ENCODE measurements at places on chromosomes 7 and 10. TPM values are rescaled to one million over a fixed set of nuclear protein-coding genes. Genes with fewer than 3 reads are reported as not detected.

The CDH23 gene
- 45.7 TPM for total RNA-seq

The IFIT1B gene
- total RNA-seq, result not detected

The TCF7L2 gene
- total RNA-seq, result 32.1 TPM

The RELN gene
- total RNA-seq, result 2.7 TPM

The ZPBP gene
- total RNA-seq, result 1.1 TPM

The HECW1 gene
- 2.1 TPM for total RNA-seq

The ANXA8L1 gene
- 2.8 TPM for total RNA-seq

The SAMD9L gene
- 12.5 TPM for total RNA-seq

The PTPRN2 gene
- total RNA-seq, result 11.1 TPM

The TAF6 gene
- total RNA-seq, result 65.0 TPM

The NUPR2 gene
- not detected for total RNA-seq

- no peak for DNase-seq
Observed at GRCh38 chr7:90736968-90737939, 141.1 kb downstream of the CDK14 start.

DNA sequence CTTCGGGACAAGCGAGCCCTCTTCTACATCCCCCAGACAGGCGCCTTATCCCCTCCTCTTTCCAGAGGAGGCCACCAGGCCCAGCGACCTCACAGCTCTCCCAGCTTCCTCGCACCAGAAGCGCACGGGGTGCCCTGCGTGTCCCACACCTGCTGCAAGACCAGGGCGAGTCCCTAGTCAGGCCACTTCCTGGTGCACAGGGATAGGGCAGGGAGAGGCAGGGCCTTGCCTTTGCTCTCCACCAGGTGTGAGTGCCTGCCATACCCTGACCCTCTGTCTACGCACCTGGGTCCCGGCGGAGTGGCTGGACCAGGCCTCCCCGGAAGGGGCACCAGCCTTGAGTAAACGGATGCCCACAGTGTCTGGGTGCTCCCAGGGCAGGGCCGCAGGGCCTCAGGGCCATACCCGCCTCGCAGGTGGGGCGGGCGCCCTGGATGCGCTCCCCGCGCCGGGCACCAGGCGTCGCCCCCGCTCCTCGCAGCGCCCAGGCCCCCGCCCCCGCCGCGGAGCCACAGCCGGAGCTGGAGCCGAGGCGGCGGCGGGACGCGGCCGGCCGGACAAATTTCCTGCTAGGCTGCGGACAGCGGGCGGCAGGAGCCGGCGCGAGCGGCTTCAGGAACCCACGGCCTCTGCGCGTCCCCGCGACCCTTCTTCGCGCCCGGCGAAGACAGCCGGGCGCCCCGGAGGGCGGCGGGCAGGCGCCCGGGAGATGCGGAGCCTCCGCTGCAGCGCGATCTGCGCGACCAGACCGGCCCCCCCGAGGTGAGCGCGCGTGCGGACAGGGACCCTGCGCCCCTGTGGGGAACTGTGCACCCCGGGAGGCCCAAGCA, at the start of gene PTPRE:
PTPRE (plus strand) TSS at position 556 of the 830 bp plus-strand sequence. CDS start 133,779 bp downstream, outside the sequence.
- no peak for DNase-seq

DNA sequence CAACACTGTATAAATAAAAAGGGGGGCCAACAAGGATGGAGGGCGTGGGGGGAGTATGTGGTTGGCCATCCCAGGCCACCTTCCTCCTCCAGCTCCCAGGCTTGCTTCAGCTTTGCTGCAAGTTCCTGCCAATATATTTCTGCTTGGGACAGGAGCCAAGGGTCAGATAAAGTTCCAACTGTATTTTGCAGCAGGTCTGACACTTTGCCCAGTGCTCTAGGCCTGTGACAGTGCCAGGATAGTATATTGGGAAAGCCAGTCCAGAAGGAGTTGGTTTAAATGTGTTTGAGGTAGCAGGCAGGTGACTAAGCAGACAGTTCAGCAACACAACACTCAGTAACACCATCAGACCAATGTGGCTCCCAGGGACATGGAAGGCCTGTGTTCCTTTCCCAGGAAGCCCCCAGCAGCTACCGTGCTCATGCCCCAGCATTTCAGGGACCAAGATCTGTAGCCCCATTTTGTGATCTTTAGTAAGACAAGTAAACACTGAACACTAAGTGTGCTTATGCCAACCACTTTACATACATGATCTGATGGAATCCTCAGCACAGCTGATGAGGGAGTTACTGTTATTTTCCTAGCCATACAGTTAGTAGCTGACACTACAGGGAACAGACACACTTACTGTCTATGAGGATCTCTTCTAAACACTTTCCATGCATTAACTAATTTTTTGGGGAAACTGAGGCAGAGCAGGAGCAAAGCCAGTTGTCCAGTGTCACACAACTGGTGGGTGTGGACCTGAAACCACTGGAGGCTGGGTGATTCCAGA, 38.9 kb downstream of the DNAJB12 start:
- peak; percentile 76 for DNase-seq

DNA sequence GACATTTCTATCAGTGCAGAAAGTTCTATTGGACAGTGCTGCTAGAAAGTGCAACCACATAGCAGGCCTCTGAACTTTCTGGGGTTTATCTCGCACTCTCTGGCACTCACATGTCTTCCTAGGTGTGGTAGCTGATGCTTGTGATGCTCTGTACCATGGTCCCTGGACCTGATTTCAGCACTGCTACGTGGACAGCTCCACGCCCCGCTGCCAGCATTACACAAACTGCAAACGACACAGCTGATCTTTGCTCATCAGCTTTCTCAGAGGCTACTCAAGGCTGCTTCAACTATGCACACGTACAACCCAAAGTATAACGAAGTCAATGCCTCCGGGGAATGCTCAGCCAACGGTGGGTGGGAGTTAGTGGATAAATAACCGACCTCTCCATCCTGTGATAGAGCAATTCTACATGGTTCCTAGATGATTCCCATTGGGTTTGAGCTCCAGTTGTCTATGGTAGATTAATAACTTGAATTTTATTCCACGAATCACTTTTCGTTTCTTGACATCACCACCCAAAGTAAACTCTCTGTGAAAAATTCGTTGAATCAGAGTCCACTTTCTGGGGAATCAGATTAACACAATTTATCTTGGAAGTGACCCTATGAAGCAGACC, 302.5 kb downstream of the ACTR3B start:
- no peak for DNase-seq

DNA sequence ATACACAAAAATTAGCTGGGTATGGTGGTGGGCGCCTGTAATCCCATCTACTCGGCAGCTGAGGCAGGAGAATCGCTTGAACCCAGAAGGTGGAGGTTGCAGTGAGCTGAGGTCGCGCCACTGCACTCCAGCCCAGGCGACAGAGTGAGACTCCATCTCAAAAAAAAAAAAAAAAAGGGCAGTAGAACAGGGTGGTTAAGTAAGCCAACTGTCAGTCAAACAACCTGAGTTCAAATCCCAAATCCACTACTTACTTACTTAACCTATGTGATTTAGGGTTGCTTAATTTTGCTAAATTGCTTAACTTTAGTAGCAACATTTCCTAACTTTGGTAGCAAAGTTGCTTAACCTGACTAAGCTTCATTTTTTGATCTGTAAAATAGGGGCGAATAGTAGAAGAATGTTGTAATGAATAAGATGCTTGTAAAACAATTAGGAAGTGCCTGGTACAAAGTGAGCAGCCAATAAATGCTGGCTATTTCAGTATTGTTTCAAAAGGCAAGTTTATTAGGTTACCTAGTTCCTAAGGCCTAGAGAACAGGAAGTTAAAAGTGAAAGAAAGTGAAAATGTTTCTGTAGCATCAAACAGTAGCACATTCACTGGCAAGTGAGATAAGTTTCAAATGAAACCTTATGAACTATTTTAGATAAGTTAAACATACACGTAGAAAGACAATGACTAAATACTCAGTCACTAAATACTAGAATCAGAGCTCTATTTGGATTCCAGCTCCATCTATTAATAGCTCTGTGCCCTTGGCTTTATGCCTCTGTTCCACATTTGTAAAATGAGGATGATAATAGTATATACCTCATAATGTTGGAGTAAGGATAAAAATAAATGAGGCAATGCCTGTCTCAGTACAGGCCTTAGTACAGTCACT, 64.3 kb downstream of the HOXA1 start:
- DNase-seq, result no peak

DNA sequence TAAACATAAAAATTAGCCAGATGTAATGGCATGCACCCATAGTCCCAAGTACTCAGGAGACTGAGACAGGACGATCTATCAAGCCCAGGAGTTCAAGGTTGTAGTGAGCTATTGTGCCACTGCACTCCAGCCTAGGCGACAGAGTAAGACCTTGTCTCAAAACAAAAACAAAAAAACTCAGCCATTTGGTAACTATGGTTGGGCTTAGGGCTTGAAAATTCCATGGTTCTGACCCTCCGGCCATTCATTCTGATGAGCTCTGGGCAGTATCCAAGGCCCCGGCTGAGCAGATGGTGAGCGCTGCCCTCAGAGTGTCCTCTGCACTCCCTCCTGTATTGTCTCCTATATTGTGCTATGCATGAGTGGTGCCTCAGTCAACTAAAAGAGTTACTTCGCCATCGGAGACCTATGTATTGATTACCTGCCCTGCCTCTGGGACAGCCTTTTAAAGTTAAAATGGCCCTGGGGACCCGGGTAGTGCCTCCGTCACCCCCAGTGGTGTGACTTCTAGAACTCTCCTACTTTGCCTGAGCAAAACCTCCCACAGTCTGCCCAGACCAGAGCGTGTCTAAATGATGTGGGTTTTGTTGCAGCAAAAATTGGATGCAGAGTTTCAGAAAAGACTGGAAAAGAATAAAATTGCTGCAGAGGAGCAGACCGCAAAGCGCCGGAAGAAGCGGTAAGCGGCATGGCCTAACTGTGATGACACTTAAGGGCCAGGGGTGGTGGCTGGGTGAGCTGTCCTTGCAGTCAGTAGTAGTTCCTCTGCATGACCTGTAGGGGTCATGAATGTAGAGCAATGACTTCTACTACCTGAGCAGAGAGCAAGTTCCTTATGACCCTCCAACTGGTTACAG, 8.1 kb downstream of the PRKRIP1 start:
- no peak for DNase-seq

DNA sequence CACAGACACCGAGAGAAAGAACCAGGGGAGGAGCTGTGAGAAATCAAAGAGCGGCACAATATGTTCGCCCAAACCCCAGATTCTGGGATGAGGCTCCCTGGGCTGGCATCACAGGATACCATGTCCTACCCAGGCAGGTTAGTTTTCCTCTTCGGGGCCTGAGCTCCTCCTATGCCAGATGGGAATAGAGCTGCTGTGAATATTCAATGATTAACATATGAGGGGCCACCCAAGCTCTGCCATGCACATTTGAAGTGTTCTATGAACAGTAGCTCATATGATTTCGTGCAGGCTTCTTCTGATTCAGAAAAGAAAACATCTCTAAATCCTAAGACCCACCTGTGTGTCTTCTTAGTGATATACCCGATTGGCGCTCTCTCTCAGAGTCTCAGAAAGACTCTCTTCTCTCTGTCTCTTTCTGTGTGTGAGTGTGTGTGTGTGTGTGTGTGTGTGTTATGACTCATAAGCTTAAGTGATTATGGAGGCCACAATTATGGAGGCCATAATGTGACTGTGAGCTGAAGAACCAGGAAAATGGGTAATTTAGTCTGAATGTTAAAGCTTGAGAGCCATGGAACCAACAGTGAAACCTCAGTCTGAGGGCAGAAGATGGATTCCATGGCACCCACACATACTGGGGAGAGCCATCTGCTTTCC, 220.5 kb downstream of the KLF6 start:
- DNase-seq, result no peak

GRCh38 chr10:24944512-24945255, 7.7 kb downstream of the PRTFDC1 start:
- DNase-seq, result no peak

DNA sequence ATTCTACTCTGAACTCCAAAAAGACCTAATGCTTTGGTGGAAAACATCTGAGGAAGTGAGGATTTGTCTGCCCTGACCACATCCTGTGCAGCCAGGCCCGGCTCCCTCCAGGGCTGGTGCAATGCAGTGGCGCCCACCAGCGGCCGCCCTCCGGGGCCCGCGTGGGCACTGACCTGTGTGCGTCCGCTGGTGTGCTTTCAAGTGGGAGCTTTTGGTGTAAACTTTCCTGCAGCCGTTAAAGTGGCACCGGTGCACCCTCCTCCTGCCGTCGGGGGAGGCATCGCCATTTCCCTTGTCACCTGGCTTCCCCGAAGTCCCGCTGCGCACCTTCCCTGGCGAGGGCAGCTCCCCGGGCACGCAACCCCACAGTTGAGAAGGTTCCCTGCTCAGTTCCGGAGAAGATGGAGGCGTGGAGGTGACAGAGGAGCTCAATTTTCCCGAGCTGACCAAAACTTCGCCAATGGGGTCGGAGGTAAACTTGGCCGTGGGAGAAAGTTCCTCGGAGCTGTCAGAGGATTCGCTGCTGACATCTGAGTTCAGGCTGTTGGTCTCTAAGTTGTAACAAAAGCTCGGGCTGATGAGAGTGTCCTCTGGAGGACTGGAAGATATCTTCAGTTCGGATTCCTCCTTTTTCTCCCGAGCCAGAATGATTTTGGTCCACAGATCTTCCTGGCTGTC, 3.4 kb downstream of the KLF6 start:
- no peak for DNase-seq

GRCh38 chr10:121926157-121926556, 1.7 kb downstream of the ATE1 start:
- DNase-seq, result no peak

DNA sequence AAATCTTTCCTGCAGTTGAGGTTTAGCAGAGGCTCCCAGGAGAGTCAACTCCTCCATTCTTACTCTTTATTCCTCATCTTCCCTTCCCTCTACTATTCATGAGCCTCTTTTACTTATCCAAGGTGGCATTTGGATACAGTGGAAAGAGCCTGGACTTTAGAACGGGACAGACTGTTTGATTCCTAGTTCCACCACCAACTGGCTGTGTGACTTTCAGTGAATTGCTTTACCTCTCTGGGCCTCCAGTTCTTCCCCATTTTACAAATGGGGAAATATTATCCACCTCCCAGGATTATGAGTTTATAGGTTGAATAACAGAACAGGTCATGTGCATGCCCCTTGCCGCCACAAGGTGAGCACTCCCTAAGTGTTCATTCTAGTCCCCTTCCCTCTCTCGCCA, 49.9 kb downstream of the ZNF503 start:
- DNase-seq, result no peak

GRCh38 chr10:112282086-112282485, 1.1 kb upstream of the TECTB start:
- DNase-seq, result no peak

- no peak for DNase-seq
Observed at GRCh38 chr7:51079494-51079893, 237.1 kb downstream of the COBL start.

- no peak for DNase-seq
Observed at GRCh38 chr7:128931190-128931798, 6.4 kb upstream of the IRF5 start.

DNA sequence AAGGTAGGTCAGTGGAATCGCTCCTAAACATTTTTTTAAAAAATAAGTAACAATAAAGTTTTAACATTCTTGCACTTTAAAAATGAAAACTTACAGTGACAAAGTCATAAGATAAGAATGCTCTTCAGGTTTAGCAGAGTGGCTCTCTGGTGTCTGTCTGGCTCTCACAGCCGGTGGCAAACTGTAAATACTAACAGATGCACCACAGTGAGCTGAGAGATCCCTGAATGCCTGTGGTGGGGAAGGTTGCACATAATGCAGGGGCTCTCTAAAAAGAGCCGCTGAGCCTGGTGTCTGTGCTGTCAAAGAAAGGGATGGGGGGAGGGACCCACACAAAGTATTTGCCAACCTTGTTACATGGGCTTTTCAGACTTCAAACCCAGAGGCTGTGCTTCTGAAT, 498.3 kb downstream of the CCSER2 start:
- no peak for DNase-seq

GRCh38 chr10:29895456-29895855, 163.9 kb downstream of the JCAD start:
- DNase-seq, result peak; percentile 68

GRCh38 chr7:80357530-80357929, 154.3 kb downstream of the GNAT3 start:
- no peak for DNase-seq

All from ovary (tissue), 10 donors.